ENCODE measurements at places on chromosomes 6 and 20. TPM values are rescaled to one million over a fixed set of nuclear protein-coding genes. Genes with fewer than 3 reads are reported as not detected.
A peak's percentile ranks its signal among the peaks of the same experiment; 100 is the strongest.

Gene MRAP2
- 1.6 TPM for total RNA-seq

GRCh38 chr20:9594284-9594875 lies 80.0 kb downstream of the LAMP5 start:
- DNase-seq, result no peak

DNA sequence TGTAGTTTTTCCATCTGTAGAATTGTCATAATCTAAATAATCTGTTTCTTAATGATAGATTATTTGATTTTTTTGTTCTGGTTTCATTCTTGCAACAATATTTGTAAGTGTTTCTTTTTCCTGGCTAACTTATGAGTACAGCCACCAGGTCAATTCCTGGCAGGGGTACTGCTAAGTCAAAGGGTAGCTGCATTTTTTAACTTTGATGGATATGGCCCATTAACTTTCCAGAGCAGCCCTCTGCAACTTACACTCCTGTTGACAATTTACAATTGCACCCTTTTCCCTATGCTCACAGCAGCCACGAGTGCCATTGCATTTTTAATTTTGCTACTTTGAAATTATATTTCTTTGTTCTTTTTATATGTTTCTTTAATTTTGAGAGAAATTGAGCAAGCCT lies 209.3 kb upstream of the CST7 start:
- DNase-seq, result no peak

DNA sequence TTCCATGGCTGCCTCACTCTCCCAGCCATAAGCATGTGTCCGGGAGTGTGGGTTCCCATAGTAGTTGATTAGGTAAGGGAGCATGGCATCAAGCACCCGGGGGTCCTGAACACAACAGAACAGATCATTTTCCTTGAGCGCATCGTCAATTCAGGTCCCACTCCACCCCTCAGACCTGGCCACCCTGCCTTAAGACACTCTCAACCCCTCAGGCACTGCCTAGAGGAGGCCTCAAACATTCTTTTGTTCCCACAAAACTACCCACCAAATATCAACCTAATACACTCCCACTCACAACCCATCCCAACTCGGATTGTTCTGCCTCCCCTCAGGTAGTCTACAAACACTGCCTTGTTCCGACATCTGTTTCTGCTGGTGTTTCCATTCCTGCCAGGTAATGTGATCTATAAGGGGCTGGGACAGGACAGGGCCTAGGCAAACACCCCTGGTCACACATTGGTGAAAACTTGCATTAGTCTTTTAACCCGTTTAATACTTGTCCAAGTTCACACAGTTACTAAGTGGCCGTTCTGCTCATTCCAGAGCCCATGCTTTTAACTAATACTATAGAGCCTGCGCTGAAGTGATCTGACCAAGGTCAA lies 1.4 kb downstream of the NFS1 start:
- DNase-seq, result peak; percentile 35

DNA sequence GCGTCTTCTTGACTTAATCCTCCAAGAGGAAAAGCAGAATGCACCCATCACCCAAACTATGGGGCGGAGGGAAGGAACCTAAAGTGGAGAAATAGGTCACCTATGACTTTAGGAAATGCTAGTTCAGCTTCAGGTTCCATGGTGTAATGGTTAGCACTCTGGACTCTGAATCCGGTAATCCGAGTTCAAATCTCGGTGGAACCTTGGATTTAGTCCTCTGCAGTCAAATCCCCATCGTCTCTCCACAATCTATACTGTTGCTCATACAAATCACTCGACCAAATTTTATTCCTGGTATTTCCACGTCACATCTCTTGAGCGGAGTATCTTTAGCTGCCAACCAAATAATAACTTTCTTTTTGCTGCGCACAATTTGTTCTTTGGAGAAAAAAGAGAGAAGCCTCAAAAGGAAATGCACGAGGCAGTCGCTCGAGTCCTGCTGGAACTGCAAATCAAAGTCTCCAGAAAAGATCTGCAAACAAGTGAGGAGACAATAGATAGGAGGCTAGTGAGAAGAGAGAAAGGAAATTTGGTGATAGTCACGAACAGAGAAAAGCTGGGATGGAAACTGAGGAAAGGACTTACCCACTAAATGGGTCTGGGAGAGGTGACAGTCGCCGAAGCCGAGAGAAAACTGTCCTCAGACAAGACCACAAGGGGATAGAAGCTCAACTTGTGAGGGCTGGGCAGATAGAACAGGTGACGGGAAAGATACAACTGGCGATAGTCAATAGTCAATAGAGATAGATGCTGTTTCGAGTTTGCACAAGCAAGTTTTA lies 16.6 kb downstream of the POM121L2 start:
- no peak for DNase-seq

Gene SSTR4
- total RNA-seq, result not detected

- no peak for DNase-seq
Observed at GRCh38 chr6:128848212-128848935, 34.6 kb upstream of the LAMA2 start.

Gene DZANK1
- 2.5 TPM for total RNA-seq

GRCh38 chr20:43711098-43711654 lies 15.6 kb downstream of the GTSF1L start:
- no peak for DNase-seq

DNA sequence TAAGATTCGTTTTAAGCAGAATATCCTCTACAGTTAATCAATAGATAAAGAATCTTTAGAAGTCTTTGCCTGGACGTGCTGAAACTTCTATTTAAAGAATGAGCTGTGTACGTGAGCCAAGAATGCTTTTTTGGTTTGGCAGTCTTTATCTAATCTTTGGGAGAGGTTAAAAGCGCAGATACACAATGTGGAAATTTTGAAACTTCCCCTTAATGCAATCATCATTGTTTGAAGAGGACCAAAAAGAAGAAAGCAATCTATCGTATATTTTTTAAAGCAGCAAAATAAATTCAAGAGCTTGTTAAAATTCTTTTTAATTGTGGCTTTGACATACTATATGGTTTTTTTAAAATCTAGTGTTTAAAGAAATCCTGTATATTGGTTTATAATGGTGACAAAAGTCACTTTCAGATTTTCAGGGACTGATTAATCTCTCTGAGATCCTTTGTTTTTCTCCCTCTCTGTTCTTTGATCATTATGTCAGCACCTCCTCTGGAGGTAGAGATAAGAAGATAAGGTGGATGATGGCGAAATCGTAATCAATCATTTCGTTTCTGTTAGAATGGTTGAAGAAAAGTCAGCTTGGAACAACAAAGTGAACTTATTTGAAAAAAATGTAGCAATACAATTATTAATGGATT lies 92.1 kb upstream of the FAM184A start:
- DNase-seq, result no peak

DNA sequence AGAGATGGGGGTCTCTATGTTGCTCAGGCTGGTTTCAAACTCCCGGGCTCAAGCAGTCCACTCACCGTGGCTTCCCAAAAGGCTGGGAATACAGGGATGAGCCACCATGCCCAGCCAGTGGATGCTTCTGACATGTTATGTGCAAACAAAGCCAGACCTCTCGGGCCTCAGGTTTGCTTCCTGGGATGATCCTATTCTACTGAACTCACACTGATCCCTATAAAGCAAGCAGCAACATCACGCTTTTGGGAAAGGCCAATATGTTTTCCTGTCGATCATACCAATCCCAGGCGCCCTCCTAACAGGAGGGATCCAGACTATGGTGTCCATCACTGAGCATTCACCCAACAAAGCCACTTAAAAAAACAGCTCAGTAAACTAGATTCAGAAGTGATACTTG lies 60.2 kb downstream of the CSE1L start:
- DNase-seq, result no peak

Gene ENPP5
- total RNA-seq, result 0.55 TPM

DNA sequence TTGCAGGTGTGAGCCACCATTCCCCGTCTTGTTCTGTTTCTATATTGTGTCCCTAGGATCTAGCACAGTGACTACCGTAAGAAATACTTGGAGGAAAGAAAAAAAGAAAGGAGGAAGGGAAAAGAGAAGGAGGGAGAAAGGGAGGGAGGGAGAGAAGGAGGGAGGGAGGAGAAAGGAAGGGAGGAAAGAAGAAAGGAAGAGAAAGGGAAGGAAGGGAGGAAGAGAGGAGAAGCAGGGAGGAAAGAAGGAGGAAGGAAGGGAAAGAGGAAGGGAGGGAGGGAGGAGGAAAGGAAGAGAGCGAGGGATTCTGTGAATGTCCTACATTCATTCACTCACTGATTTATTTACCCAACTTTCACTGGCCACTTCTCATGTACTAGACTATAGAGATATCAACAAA lies 178.4 kb downstream of the MAFB start:
- DNase-seq, result no peak

DNA sequence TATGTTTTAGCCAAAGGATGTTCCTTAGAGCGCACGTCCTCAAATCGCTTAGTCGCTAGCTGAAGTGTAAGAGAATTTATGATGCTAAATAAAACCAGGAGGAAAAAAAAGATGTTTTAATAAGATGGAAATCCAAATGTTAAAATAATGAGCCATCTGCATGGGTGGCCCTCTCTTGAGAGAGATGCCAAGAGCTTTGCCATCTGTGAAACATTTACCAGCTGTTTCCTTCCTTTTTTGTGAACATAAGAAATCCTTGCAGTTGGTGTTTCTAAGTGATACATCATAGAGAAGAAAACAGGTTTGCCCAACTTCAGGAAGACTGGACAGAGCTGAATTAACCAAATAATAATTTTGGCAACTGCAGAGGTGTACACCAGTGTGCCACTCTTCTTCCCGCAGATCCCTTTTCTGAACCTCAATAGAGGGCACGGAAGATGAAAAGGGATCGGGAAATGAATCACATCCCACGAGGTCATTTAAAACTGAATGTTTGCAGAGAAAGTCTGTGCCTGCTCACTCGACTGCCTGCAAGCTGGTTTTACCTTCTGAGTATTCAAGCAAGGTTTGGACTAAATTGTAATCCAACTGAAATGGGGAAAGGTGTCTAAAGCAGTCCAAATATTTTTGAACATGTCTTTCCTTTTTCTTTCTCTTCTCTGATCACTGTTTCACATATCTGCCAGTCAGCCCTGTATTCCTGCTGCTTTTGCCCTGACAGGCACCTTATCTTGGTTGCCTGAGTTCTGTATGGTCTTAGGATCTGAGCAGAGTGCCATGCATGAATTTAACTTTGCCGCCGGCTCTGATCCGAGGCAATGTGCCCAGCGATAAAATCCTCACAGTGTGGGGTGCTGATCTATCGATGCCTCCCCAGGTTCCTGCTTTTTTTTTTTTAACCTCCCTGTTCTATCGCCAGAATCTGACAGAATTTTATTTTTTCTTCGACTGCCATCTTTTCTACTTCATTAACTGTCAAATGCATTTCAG lies 35.5 kb upstream of the TSHZ2 start:
- no peak for DNase-seq

- DNase-seq, result no peak
Observed at GRCh38 chr20:32467506-32468312, 109.6 kb downstream of the ASXL1 start.

Gene CALHM6
- 1.3 TPM for total RNA-seq

DNA sequence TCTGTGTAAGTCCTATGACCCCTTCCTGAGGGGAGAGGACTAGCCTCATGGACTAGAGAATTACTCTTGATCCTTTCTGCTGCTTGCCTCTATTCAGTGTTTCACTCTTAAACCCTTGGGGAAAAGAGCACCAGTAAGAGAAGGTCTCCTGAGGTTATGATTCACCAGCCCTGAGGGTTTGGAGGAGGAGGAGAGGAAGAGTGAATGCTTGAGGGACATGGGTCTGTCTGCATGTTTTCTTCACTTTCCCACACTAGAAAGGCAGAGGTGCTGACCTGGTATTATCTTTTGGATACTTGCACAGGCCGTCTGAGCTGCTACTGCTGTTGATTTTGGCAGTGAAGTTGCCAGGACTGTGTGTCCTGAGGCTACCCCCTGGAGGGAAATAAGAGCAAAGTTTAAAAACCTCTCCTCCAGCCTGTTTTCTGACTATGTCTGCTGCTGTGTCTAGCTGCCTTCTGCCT lies 78.3 kb downstream of the CD109 start:
- DNase-seq, result peak; percentile 78

- DNase-seq, result no peak
Observed at GRCh38 chr6:75246386-75246785, 2.8 kb upstream of the COX7A2 start.

DNA sequence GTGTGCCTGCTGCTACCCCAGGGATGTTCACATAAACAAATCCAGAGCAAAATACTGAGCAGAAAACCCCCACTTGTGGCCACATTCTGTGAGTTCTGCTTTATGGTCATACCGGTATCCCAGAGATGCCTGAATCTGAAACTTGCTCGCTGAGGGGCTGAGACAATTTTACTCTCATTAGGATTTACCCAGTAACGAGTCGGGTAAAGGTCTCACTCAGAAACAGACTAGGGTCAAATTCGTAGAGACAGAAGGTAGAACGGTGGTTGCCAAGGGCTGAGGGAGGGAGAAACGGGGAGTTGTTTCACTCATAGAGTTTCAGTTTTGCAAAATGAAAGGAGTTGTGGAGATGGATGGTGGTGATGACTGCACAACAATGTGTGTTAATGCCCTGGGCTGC lies 45.4 kb upstream of the NKX2-2 start:
- DNase-seq, result no peak

Gene RAB5IF
- 58.7 TPM for total RNA-seq

DNA sequence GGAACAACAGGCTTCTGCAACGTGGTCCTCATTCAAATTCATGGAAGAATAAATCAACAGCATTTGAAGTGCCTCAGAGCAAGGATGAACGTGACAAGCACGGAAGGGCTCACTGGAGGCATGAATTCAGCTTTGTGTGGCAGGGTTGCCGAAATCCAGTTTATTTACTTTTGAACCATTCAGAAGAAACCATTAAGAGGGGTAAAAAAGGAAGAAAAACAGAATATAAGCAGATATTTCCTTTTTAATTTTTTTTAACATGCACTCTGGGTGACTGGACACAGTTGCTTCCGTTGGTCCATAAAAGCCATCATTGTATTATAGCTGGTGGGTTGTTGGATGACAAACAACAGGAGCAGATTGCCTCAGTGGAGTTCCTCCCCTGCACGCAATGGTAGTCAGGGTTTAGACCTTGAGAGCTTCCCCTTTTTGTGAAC lies 17.3 kb upstream of the SNRPB2 start:
- no peak for DNase-seq

GRCh38 chr6:170045981-170046667 lies 244.8 kb downstream of the DLL1 start:
- DNase-seq, result peak; percentile 83

DNA sequence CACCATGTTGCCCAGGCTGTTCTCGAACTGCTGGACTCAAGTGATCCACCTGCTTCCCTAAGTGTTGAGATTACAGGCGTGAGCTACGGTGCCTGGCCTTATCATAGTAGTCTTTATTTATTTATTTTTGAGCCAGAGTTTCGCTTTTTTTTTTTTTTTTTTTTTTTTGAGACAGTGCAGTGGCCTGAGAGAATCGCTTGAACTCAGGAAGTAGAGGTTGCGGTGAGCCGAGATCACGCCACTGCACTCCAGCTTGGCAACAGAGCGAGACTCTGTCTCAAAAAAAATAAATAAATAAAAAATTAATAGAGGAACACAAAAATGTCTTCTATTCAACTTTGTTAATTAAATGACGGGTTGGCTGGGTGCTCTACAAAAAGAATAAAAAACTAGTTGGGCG lies 12.9 kb downstream of the MAPRE1 start:
- DNase-seq, result no peak

Gene PHACTR1
- 7.5 TPM for total RNA-seq

- no peak for DNase-seq
Observed at GRCh38 chr6:105644691-105645090, 241.8 kb upstream of the PREP start.

Gene BAG2
- total RNA-seq, result 74.5 TPM

Gene UST
- 35.2 TPM for total RNA-seq

Data from sigmoid colon (tissue), 7 donors.